ENCODE measurements at places on chromosomes 2 and 18. TPM values are rescaled to one million over a fixed set of nuclear protein-coding genes. Genes with fewer than 3 reads are reported as not detected.

TEKT4 gene
- total RNA-seq, result not detected

CCNT2 gene
- 44.0 TPM for total RNA-seq

ANKRD53 gene
- total RNA-seq, result not detected

POMC gene
- 8.0 TPM for total RNA-seq

PLEK gene
- total RNA-seq, result 5.6 TPM

KIF1A gene
- 28.8 TPM for total RNA-seq

PREB gene
- 35.5 TPM for total RNA-seq

ABCG8 gene
- not detected for total RNA-seq

NOP58 gene
- total RNA-seq, result 233 TPM

RGPD3 gene
- 0.25 TPM for total RNA-seq

CFAP65 gene
- total RNA-seq, result not detected

MYO3B gene
- total RNA-seq, result 4.1 TPM

SIGLEC15 gene
- not detected for total RNA-seq

MARCHF4 gene
- not detected for total RNA-seq

RAB6C gene
- 0.14 TPM for total RNA-seq

TUBA4B gene
- total RNA-seq, result not detected

NHEJ1 gene
- 21.1 TPM for total RNA-seq

INPP4A gene
- total RNA-seq, result 51.6 TPM

All from activated T-cell treated with anti-CD3 and anti-CD28 coated beads, Interleukin-2, amount 50 U/mL, for 72 hours (primary cell).